Stimulated activated CD4-positive, alpha-beta T cell treated with anti-CD3 and anti-CD28 coated beads, TNF-alpha, amount 100 ng/mL, for 1 hour (primary cell): ENCODE measurements at places on chromosomes 1 and 21.

GRCh38 chr1:110872745-110873720, at the start of gene CD53:
Gene CD53 (plus strand): TSS chr1:110873148. CDS start chr1:110891409, 18,261 bp downstream.
- DNase-seq, result no peak

DNA sequence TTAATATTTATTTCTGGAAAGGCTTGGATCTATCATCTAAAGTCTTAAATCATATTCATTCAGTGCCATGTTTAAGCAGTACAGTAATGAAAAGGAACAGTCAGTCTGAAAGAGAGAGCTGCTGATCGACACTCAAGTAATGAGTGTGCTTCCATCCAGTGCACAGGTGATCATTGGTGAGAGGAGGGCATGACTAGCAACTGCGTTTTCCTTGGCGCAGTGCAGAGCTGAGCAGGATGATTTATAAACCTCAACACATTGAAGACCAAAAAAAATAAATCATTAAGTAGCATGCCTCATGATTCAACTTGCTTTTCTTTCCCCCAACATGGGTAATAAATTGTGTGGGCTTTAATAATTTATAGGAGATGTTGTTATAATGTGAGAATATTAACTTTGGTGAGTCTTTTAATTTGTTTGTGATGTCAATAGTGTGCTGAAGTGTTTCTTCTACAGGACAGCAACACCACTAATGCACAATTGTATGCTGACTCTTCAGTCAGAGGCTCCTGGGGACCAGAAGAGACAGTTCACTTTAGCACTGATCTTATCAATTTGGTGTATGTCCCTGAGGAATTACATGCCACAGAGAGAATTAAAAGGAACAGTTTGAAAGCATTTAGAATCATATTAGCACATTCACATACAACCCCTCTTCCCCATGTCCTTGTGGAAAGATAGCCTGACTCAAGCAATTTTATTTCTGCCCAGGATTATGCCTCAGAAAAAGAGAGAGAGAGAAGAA, 199.7 kb upstream of the ADGRL2 start:
- DNase-seq, result no peak

- DNase-seq, result no peak
Measured at GRCh38 chr1:59703918-59704378, 110.8 kb upstream of the HOOK1 start.

- no peak for DNase-seq
Measured at GRCh38 chr1:112872551-112872962, 83.4 kb downstream of the SLC16A1 start.

DNA sequence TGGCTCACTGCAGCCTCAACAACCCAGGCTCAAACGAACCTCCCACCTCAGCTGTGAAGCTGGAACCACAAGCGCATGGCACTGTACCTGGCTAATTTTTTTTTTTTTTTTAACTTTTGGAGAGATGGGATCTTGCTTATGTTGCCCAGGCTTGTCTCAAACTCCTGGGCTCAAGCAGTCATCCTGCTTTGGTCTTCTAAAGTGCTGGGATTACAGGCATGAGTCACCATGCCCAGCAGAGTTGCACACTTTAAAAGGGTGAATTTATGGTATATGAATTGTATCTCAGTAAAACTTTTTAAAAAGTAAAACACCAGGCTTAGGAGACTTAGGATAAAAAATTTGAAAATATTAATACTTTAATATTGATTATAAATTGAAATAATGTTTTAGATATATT, 99.1 kb downstream of the CLEC20A start:
- no peak for DNase-seq

- no peak for DNase-seq
Measured at GRCh38 chr1:109391157-109391556, 6.6 kb downstream of the SORT1 start.

GRCh38 chr1:241639623-241640148, 483 bp downstream of the CHML start:
- no peak for DNase-seq

- DNase-seq, result no peak
Measured at GRCh38 chr1:201017828-201018163, 5.7 kb downstream of the KIF21B start.

GRCh38 chr1:219917851-219918466, 10.4 kb downstream of the SLC30A10 start:
- DNase-seq, result no peak

- no peak for DNase-seq
Measured at GRCh38 chr1:160979286-160979685, 24.7 kb upstream of the ITLN2 start.

DNA sequence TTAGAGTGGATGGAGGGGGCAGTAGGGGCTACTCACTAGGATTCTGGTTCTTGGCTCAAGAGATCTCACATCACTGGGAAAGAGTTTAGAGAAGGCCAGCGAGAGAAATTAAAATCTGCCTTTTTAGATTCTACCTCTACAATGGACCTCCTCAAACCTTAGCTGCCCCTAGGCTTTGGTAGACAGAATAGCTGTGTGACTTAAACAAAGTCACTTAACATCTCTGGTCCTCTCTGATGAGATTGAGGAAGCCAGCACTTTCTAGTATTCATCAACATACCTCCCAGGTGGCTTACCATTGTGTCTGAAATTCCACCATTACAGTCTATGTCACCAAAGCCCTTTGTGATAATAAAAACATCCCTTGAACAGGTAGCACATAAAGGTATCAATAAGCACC, 18.7 kb downstream of the AADACL4 start:
- no peak for DNase-seq

DNA sequence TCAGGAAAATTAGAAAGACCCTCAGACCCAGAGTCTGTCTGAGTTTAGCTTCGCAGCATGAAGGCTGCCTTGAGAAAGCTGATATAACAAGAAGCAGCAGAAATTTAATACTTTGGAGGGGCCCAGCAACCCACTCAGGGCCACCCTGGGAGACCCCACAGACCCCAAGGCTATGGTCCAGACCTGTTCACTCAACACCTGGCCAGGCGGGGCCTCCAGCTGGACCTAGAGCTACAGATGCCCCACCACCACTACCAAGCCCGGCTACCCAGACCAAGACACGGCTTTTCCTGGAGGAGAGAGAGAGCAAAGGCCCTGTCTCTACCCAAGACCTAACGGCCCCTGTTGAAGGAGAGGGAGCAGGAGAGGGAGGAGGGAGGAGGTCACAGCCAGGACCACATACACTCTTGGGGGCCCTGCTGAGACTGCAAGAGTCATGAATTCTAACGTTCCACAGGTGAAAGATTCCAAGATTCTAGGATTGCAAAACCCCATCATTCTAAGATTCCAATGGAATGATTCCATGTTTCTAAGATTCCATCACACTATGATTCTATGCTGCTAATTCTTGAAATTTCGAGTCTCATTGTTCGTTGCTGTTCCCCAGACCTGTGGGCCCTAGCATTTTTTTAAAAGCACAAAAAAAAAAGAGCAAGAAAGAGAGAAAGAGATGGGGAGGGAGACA, 53.2 kb downstream of the LACTBL1 start:
- no peak for DNase-seq

DNA sequence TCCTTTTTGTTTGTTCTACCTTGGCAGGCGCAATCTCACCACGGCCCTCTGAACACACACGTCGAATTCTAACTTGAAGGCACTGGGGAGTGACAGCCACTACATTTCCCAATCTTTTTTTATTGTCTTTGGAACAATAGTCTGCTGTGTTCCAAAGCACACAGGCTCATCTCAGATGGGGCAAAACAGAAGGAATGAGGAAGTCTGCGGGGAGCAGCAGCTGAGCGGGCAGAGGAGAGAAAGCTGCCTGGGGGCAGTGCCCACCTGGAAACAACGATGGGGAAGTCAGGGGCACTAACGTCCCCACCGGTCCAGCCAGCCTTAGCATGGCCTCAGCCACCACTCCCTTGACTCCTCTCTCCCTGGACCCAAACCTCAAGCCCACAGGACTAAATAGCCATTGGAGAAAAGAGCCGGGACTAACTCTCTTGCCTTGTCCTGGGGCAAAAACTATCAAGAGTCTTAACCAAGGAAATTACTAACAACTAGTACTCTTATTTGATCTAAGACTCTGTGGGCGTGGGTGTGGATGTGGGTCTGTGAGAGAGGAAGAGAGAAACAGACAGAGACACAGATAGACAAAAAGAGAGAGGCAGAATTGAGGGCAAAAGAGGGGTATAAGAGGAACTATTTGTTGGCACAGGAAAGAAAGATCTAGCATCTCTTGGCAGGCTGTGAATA, 34.2 kb downstream of the SYF2 start:
- no peak for DNase-seq

DNA sequence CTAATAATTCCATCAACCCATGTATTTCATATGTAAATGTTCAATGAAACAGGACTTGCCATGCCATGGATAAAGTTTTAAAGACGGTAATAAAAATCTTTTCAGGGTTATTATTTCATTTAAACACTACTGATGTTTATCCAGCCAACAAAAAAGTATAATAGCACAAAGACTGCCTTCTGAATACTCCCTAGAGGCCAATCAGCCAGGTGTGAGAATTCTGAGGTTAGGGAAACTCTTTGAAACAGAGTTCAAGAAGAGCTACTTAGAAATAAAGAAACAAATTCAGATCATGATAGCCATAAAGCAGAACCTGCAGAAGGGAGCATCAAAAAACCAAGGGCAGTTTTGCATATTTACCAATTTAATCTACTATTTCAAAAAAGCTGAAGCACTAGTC, 48.7 kb downstream of the AKT3 start:
- no peak for DNase-seq

DNA sequence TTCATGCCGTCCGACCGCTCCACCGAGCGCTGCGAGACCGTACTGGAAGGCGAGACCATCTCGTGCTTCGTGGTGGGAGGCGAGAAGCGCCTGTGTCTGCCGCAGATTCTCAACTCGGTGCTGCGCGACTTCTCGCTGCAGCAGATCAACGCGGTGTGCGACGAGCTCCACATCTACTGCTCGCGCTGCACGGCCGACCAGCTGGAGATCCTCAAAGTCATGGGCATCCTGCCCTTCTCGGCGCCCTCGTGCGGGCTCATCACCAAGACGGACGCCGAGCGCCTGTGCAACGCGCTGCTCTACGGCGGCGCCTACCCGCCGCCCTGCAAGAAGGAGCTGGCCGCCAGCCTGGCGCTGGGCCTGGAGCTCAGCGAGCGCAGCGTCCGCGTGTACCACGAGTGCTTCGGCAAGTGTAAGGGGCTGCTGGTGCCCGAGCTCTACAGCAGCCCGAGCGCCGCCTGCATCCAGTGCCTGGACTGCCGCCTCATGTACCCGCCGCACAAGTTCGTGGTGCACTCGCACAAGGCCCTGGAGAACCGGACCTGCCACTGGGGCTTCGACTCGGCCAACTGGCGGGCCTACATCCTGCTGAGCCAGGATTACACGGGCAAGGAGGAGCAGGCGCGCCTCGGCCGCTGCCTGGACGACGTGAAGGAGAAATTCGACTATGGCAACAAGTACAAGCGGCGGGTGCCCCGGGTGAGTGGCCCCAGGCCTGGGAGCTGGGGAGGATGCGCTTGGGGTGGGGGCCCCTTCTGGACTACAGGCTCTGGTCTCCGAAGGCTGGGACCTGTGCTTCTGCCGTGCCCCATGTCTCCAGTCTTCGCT, 1.1 kb downstream of the SKI start:
- no peak for DNase-seq

- DNase-seq, result no peak
Measured at GRCh38 chr1:224831501-224831900, 98.0 kb upstream of the DNAH14 start.

- no peak for DNase-seq
Measured at GRCh38 chr1:193754732-193755427, 568.5 kb upstream of the B3GALT2 start.

DNA sequence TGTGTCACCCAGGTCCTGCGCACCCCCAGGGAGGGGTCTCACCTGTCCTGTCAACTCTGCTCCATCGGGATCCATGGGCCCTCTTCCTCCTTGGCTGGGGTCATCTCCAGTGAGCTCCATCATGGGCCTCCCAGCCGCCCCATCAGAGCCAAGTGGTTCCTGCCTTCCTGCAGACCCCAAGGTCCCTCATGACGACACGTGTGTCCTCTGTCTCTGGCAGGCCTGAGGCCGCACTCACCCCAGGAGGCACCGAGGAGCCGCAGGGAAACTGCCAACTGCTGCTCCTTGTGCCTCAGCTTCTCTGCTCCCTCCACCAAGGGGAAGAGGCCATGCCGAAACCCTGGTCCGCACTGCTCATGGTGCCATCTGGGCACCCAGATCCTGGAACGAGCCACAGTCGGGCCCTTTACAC, 46.8 kb downstream of the COL18A1 start:
- DNase-seq, result no peak

GRCh38 chr1:75625795-75626194, 14.9 kb upstream of the SLC44A5 start:
- no peak for DNase-seq

GRCh38 chr1:21335750-21336224, 45.5 kb upstream of the ECE1 start:
- DNase-seq, result no peak

GRCh38 chr1:207333620-207334019, 12.1 kb downstream of the CD55 start:
- no peak for DNase-seq

DNA sequence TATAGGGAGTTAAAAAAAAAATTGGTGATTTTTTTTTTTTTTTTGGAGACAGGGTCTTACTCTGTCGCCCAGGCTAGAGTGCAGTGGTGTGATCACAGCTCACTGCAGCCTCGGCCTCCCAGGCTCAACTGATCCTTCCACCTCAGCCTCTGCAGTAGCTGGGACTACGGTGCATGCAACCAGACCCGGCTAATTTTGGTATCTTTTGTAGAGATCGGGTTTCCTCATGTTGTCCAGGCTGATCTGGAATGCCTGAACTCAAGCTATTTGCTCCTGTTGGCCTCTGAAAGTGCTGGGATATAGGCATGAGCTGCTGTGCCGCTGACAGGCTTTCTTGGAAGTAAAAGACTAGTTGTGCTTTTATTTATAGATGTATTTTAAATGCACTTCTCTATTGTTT, 3.0 kb downstream of the CDC42 start:
- no peak for DNase-seq

DNA sequence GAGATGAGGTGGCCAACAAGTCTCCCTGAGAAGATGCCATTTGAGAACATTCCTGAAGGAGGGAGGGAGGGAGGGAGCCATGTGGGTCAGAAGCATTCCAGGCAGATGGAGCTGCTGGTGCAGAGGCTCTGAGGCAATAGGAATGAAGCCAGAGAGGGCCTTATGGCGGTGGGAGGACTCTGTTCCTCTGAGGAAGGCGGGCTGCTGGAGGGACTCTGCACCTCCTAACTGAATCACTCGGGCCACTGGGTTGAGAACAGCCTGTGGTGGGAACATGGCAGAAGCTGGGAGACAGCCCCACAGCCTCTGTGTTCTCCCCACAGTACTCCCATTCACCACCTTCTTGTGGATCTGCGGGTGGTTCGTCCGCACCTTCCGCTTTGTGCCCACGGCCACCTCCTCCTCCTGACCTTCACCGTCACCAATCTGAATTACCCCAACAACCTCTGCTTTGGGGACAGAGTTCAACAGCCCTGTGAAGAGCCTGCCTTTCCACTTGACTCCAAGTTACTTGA, 2.4 kb upstream of the TMEM125 start:
- DNase-seq, result no peak
